Fibroblast of skin of right quadriceps (primary cell): ENCODE measurements at places on chromosomes 6 and 20.

DNA sequence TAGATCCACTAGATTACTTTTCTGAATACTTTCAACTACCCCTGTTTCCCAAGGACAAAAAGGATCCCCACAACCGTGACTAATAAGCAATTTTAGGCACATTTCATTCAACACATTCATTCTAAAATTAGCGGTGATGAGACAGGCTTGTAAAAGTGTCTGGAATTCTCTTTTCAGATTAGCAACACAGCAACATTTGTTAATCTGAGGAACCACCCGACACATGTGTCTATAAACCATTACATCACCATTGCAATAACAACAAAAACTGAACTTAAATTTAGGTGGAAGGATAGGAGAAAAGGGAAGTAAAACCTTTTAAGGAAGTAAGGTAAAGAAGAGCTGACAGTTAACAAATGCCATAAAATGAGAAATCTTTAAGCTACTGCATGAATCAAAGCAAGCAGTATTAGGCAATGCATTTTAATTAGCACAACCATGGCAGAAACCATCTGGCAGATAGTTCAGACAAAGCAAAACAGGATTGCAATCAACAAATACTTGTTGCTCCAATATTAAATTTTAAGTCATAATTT, 49.1 kb downstream of the MAP3K7 start:
- peak; percentile 42 for DNase-seq

DNA sequence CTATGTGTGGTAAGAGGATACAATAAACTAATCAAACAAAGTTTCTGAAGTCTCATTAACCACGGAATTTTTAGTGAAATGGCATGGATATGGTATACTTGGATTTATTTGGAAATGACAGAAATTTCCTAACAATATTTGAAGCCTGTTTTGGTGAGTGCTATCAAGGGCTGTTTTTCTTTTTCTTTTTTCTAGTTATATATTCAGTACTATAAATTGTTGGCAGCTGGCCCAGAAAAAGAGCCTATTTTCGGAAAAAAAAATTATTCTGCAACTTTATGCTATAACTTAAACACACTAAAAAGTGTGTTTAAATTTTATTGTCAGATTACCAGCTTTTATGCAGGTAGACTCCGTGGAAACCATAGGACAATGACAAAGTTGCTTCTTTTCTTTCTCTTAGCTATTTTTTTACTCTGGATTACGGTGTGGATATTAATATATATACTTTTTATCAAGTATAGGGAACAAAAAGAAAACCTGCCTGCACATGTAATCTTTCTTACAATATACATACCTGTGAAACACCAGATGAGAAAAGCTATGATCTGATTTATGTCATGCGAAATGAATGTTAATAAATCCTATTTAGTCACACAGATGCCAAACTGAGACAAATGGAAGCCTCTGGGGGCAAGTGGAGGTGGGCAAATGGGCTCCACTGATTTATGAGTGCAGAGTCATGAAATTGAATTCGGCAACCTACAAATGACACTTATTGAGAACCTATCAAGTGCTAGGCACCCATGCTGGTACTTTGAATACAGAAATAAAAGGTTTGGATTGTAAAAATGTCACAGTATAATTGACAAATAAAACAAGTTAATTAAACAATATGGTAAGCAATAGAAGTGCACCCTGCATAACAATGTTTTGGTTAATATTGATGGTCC, 919.5 kb upstream of the FLRT3 start:
- DNase-seq = no peak

DNA sequence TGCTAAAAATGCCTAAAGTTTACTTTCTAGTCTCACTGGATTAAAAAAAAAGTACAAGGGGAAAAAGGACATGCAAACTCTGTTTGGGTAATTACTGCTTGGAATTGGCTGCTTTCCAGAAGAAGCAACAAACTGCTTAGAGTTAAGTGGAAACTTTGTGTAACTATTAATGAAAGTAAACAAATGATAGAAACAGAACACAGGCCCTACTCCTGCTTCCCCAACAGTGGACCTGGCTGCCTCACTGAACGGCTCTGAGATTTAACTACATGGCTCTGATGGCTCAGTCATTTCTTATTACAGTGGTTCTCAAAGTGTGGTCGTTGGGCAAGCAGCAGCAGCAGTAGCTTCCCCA, 108.5 kb downstream of the MAN1A1 start:
- peak; percentile 51 for DNase-seq

DNA sequence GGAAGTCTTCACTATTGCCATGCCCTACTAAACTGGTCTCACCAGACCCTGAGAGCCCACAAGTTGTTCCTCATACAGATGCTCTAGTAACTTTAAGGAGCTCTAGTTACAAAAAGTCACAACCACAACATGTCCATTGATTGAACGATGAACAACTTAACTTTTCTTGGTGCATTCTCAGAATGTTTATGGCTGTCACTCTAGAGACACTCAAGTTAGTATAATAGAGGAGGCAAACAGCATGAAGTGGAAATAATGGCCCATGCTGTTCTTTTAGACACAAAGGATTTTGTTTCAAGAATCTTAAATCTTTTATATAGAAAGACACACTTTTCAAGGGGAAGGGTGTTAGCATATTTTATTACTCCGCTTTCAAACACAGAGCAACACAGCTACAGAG, 934.4 kb downstream of the HACE1 start:
- no peak for DNase-seq

GRCh38 chr20:58938541-58938940, 42.5 kb upstream of the NELFCD start:
- DNase-seq = no peak

DNA sequence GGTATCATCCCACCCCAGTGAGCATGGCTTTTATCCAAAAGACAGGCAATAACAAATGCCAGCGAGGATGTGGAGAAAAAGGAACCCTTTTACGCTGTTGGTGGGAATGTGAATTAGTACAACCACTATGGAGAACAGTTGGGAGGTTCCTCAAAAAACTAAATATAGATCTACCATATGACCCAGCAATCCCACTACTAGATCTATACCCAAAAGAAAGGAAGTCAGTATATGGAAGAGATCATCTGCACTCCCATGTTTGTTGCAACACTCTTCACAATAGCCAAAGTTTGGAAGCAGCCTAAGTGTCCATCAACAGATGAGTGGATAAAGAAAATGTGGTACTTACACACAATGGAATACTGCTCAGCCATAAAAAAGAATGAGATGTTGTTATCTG, 5.9 kb upstream of the KIAA1755 start:
- no peak for DNase-seq

DNA sequence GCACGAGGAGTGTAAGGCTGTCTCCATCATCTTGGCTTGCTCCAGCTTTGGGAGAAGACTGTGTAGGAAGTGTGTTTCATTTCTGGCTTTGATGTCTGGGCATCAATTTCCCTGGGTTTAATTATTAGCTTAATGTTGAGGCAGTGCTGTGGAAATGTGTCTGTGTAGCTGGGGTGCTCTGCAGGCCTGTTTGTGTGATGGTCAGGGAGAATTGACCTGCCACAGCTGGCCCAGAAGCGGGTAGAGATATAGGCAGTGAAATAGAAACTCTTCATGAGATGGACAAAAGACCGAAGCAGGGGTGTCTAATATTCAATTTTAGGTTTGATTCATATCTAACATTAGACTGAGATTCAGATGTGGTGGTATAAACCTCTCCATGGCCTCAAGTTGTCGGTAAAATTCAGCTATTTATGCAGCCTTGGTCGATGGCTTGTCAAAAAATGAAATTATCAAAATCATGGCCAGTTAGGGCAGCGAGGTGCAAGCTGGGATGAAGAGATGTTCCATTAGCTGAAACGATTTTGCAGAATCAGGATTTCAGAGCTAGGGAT, 95.3 kb upstream of the SNX9 start:
- DNase-seq = no peak

DNA sequence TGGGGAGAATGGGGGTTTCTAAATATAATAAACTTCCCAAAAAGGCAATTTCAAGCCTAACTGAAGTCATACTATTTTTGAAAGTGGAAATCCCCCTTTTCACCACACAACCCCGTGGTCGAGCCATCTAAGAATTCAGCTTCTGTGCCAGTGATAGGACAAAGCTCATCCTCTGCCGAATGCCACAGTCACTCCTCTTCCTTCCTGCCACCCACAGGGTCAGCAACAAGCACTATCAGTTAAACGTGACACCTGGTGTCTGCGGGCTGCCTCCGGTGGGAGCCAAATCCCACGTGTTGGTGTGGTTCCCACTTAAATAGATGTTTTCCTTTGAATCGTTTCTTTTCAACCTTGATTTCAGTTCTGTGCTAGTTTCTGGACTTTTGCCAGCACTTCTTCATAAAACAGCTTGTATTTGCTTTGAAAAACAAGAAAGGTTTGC, 60.7 kb downstream of the TNFAIP3 start:
- DNase-seq = peak; percentile 16

GRCh38 chr6:158552055-158552795, 7.7 kb upstream of the TMEM181 start:
- DNase-seq = no peak

DNA sequence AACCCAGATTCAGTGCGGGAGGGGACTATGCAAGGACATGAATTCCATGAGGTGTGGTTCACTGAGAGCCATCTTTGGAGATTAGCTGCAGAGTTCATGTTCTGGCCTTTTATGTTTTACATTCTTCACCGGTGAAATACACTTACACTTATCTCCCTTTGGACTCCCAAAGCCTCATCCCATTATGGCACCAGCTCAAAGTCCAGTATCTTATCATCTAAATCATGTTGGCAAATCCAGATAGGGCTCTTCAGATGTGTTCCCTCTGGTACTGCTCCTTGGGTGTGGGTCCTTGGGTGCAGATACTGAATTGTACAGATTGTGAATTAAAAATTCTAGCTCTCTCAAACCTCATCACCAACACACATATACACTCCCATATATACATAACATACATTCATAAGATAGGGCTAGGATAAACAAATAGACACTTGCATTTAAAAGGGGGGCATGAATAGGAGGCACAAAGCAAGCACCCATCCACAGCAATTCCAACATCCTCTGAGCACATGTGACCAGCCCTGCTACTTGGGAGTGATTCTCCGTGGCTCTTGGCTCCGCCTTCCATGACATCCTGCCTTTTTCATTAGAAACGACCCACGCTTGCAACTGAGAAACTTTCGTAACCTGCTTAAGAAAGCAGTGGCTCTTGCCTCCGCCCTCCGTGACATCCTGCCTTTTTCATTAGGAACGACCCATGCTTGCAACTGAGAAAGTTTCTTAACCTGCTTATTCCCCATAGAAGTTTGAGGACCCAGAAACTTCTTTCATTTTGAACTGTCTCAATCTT, 53.6 kb upstream of the LRRC1 start:
- no peak for DNase-seq

GRCh38 chr6:133380047-133380446, 138.9 kb downstream of the EYA4 start:
- no peak for DNase-seq

- no peak for DNase-seq
Measured at GRCh38 chr6:34696189-34696738, 303 bp downstream of the ILRUN start.

GRCh38 chr20:62925076-62925419, 1.3 kb downstream of the DIDO1 start:
- DNase-seq = no peak

GRCh38 chr6:133699741-133700385, 189.1 kb upstream of the TCF21 start:
- peak; percentile 8 for DNase-seq

GRCh38 chr6:107576852-107577251, 86.9 kb downstream of the SOBP start:
- peak; percentile 63 for DNase-seq
